Fibroblast of skin of abdomen (primary cell): ENCODE measurements at places on chromosomes 7 and 10.

GRCh38 chr10:78952030-78952429, 116.7 kb upstream of the ZMIZ1 start:
- no peak for DNase-seq

- no peak for DNase-seq
Measured at GRCh38 chr10:112390125-112390703, 16.3 kb downstream of the ACSL5 start.

DNA sequence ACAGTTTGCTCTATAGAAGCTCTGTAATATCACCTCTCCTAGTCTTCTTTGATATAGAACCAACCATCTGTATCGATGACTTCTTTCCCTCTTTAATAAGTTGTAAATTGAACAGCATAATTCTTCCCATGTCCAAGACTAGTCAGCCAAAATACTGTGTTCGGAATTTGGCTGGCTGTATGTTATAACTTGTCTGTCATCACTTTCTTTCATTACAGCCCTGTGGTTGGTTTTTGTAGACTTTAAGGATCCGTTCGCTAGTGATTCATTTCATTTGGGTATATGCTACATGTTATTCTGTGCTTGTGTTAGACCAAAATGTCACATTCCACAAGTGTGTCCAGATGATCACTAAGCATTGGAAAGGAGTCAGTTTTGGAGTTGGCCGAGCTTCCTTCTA, 155.4 kb upstream of the ITGB1 start:
- DNase-seq: peak; percentile 97

- no peak for DNase-seq
Measured at GRCh38 chr10:6958711-6959110, 378.6 kb upstream of the PRKCQ start.

DNA sequence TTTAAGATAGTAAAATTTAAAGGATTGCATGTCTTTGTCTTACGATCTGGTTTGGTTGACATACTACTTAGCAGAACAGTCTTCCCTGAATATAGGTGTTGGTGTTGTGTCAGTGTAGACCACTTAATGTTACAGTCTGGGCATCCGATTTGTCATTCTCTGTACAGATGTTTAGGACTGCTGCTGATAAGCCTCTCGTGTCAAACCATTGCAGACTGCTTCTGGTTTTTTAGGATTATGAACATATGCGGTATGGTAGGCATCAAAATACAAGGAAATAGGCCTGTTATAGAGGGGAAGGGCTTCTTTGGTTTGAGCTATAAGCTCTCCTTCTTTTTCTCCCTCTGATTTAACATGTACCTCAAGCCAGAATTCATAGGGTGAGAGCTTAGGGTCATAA, 7.4 kb downstream of the CYP3A43 start:
- no peak for DNase-seq
